ENCODE measurements at places on chromosomes 12 and 14.
A peak's percentile ranks its signal among the peaks of the same experiment; 100 is the strongest.

- DNase-seq: no peak
Observed at GRCh38 chr12:118925407-118925806, 55.9 kb upstream of the SRRM4 start.

DNA sequence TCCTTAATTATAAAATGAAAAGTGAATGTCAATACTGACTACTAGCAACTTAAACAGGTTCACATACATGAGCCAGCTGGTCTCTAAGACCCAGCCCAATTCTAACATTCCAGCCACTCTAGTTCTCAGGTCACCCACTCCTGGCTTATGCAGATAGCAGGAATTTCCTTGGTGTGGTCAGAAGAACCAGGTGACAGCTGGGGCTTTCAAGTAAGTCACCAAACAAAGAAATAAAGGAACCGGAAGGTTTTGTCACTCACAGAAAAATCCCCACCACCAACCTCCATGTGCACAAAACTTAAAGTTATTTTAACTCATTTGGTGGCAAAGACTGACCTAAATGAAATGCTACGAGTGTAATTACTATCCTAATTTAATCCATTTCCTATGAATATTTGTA lies 129.6 kb upstream of the CDKN3 start:
- no peak for DNase-seq

DNA sequence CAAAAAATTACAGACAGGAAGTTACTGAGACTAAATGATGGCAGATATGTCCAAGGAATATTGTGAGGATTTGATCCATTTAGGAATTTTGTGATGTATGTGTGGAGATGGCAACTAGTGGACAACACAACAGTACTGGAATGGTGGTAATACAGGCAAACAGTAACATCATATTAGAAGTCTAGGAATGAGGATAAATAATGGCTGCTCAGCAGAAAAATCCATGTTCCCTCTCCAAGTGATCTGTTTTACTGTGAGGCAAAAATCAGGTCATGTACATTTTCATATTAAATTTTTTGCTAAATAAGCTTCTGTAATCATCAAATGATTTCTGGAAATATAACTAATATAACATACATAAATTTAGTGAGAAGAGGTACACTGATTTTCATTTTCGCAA lies 108.4 kb downstream of the MED13L start:
- DNase-seq: no peak

DNA sequence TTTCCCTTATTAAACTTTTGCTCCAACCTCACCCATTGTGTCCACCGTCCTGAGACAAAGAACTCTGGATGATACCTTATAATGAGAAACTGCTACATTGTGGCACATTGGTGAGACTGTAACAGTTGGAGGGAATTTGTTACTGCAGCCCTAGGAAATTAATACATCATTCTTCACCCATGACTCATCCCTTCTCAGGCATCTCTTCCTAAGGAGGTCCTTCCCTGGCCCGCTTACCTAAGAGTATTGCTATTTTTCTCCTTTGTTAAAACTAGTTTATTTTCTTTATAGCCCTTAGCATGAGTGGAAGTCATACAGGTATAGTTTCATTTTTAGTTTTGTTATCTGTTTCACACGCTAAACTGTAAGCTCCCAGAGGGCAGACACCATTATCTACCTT lies 87.1 kb downstream of the TMEM260 start:
- no peak for DNase-seq

DNA sequence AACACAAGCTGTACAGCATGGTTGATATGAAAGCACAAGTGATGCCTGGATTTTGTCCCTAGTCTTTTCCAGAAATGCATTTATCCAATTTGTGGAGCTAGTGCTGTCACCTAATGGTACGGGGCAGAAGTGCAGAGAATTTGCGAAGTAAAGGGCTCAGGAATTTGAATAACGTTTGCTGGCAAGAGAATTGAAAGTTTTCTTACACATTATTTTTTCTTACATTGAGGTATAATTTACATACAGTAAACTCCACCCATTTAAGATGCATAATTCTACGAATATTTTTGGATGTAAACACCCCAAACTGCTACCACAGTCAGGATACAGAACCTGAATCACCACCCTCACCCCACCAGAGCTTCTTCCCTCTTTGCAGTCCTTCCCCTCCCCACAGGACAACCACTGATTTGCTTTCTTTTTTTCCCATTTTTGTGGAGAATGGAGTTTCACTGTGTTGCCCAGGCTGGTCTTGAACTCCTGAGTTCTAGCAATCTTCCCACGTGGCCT lies 3.5 kb downstream of the AICDA start:
- peak; percentile 57 for DNase-seq

GRCh38 chr14:20934148-20934762 lies 21.0 kb upstream of the RNASE2 start:
- DNase-seq: peak; percentile 40

GRCh38 chr12:112589275-112589674 lies 170.5 kb downstream of the PTPN11 start:
- no peak for DNase-seq

DNA sequence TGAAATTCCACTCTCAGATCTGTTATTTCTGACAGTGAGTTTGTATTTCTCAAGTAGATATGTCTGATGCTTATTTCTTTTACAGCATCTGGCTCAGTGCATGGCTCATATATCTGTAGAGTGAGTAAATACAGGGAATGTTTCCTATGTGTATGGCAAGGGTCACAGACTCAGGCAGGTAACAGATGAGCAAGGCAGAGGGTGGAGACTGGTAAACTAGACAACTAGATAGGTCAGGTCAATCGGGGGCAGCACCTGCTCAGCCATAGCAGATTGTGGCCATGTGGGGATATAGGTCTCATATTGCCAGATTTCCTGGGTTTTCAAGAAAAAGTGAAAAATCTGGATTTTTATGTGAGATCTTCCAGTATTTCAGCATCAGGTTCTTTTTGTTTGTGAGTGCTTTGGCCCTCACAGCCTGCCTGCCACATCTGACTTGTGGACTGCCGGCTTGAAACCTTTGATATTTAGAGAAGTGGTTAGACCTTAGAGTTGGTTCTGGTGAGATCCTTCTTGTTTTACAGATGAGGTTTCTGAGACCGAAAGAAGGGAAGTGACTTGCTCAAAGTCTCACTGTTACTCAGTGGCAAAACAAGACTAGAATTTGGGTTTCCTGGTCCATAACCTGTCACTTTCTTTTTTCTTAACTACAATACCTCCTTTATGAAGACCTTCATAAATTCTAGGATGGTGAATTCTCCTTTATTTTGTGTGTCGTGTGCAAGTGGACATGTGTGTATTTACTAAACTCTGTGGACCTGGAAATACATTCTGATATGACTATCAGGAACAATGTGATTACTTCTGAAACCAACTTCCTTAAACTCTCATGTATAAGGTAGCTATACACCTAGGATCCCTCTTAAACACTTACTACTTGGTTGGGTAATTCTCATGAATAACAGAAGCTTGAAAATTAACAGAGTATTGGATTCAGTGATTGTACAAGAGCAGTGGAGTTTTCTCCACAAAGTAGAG lies 34.4 kb downstream of the PROX2 start:
- DNase-seq: no peak

GRCh38 chr14:50733494-50733893 lies 65.4 kb upstream of the SAV1 start:
- no peak for DNase-seq

Measured in NCI-H526 (cell line).